Activated naive CD8-positive, alpha-beta T cell treated with anti-CD3 and anti-CD28 coated beads for 36 hours (primary cell): ENCODE measurements at places on chromosomes 3 and 15. TPM values are rescaled to one million over a fixed set of nuclear protein-coding genes. Genes with fewer than 3 reads are reported as not detected.

The BSN gene
- total RNA-seq, result 0.35 TPM

DNA sequence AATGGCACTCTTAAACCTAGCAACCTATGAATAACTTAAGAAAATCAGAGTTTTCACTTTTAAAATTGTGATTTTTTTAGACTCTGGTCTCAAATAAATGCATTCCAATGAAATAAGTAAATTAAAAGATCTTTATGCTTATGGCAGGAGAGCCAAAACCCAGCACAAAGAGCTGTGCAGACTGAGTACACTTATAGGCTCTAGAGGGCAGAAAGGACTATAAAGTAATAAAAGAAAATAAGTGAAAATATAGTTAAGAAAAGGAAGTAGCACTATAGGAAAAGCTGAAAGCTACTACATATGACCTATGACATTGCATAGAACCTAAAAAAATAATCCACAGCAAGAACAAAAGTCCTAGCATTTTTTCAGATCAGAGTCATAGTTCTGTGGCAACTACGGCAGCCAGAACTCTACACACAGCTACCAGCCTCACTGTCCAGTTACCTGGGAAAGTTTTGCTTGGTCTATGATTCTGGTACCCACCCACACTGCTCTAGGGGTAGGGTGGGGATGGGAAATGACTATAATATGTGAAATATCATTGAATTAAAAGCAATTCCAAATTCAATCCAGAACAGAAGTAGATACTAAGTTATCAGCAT, 30.5 kb downstream of the CLASP2 start:
- DNase-seq, result no peak

The FAH gene
- total RNA-seq, result 45.0 TPM

The CD86 gene
- total RNA-seq, result 0.12 TPM

DNA sequence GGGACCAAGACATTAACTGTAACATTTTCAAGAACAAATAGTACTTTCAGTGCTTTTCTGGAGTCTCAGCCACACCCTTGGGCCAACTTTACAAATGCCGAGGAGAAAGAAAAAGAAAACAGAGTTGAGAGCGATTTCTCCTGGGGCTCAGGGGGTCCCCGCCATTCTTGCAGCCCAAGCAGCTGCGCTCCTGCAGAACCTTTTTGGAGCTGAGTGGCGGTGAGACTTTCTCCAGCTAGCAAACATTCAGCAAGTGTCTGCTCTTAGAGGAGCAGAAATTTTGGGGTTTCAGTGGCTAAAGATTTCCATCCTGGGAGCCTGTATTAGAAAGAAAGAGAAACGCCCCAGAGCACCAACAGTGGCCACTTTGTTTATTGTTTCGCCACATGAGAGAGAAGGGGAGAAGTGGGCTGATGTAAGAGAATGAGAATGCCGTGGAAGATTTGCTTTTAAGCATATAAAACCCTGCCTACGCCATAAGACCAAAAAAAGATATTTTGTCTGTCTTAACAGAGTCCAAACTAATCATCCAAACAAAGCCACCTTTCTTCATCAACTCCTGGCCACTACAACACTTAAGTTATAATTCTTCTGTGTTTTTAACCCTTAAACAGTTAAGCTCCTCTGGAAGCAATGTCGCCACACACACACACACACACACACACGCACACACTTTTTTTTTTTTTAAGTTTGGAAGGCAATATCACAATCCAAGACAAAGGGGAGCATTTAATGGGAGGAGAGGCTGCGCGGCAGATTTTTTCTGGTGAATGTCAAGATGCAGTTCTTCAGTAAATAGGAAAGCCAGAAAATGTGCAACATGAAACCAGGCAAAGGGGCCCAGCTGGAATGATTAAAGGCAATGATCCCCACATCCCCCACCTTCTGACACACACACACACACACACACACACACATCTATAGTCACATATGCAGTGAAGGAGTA, 19.2 kb downstream of the EID1 start:
- no peak for DNase-seq

DNA sequence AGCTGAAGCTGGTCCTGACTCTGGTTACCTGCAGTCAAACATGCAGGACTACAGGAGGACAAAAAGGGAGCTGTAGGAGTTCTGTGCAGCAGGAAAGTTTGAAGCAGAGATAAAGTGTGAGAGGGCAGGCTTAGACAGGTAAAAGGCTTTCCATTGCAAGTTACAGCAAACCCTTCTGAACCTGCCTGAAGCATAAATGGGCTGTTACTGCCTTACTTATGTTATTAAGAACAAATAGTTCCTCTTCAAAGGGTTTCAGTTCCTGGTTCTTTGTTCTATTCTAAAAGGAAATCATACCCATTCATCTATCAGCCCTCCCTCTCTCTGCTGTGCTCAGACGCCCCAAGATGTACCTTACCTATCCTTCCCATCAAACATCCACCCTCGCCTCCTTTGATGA, 52.4 kb upstream of the CACNA2D3 start:
- DNase-seq, result no peak
